H1 (cell line): ENCODE measurements at places on chromosomes 12 and 14.
A peak's percentile ranks its signal among the peaks of the same experiment; 100 is the strongest.

GRCh38 chr12:120539303-120539702, 5.1 kb downstream of the RNF10 start:
- DNase-seq = no peak

DNA sequence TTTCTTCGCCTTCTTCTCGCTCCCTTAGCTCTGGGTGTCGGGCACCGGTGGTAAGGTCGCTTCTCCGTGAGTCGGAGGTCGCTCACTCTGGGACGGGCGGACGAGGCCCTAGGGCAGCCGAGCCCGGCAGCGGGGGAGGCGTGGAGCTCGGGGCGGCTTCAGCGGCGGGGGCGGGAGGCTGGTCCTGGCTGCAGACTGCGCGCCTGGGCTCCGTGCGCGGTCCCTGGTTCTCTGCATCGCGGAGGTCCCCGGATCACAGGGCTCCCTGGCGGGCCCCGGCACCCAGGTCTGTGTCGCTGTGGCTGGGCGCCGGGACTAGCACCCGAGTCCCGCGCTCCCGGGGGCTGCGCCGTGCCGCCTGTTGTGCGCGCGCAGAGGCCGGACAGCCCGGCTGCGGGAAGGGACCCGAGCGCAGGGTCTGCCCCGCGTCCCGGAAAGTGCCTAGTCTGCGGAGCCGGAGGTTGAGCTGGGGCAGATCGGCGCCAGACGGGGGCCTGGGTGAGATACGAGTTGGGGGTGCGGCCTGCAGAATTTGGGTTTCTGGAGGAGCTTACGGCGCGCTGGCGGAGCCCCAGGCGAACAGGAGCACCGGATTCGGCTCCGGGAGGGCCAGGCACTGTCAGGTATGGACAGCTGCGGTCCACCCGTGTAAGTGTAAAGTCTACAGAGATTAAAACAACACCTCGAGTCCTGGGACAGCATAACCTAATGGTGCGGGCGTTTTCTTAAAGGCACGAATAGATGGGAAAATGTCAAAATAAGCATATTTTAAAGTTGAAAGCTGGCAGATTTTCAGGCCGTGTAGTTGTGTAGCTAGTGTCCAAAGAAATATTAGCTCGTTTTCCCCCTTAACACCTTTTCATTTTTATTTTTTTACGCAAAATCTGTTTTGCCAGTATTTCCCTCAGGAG, 713 bp downstream of the FRMD6 start:
- no peak for DNase-seq

- DNase-seq = no peak
Measured at GRCh38 chr14:64817631-64818030, 62.1 kb downstream of the SPTB start.

DNA sequence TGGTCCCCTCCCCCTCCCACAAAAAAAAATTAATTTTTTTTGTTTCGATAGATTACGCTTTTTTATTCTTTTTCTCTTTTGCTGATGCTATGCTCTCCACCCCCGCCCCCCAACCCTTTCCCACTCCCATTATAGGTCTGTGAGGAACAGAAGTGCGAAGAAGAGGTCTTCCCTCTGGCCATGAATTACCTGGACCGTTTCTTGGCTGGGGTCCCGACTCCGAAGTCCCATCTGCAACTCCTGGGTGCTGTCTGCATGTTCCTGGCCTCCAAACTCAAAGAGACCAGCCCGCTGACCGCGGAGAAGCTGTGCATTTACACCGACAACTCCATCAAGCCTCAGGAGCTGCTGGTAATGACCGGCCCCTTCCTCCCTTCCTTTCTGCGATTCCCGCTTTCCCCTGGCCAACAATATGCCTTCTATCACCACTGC, 2.3 kb downstream of the CCND2 start:
- DNase-seq = peak; percentile 50

DNA sequence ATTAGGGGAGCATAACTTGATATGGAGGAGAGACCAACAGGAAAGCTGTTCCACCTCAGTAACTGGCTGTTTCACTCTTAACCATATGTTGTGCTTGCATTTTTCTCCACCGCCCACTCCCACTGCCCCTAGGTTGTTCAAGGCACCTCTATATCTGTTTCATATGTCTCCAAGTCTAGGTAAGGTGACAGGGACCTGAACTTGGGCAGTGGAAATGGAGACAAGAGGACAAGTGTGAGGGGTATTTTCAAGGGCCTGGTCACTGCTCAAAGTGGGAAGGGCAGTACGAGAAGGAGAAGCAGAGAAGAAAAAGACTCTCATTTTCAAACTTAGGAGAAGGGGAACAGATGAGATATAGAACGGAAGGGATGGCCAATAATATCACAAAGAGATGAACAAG, 3.1 kb downstream of the SLC38A1 start:
- DNase-seq = no peak

DNA sequence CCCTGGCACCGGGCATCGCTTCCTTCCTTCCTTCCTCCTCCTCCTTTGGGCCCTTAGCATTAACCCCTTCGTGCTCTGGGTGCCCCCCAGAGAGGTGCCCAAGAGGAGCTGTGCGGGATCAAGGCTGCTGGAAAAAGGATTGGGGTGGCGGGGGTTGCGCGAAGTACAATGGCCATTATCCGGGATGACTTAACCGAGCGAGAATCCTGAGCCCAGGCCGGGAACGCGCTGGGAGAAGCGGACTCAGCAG, 2.8 kb downstream of the DHH start:
- no peak for DNase-seq

DNA sequence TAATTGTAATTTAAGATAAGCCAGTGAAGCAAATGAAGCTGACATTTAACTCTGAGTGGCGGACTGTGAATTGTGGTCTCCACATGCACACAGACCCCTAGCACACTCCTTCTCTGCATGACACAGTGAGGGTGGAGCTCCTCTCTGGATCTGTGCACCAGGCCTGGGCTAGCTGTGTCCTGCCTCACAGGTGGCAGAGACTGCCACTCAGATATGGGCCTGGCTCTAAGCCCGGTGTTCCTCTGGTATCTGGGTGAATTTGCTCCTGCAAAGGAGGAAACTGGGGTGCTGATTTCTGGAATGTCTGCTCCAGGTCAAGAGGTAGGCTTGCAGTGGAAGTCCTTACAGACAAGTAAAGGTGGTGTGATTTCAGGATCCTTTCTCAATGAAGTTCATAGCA, 282.4 kb downstream of the FOXN3 start:
- no peak for DNase-seq

- DNase-seq = no peak
Measured at GRCh38 chr14:59755409-59756135, 115.0 kb downstream of the RTN1 start.

DNA sequence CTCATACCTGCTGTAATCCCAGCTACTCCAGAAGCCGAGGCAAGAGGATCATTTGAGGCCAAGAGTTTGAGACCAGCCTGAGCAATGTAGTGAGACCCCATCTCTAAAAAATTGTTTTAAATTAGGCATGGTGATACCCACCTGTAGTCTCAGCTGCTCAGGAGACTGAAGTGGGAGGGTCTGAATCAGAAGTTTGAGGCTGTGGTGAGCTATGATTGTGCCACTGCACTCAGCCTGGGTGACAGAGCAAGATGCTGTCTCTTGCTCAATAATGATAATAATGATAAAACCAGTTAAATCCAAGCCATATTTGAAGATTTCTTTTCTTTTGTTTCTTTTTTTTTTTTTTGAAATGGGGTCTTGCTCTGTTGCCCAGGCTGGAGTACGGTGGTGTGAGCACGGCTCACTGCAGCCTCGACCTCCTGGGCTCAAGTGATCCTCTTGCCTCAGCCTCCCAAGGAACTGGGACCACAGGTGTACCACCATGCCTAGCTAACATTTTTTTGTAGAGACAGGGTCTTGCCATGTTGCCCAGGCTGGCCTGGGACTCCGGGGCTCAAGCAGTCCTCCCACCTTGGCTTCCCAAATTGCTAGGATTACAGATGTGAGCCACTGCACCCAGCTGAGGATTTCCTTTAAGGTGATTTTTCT, 12.8 kb downstream of the PSMA6 start:
- DNase-seq = no peak

GRCh38 chr12:83515306-83516026, 828.8 kb downstream of the TMTC2 start:
- DNase-seq = no peak

DNA sequence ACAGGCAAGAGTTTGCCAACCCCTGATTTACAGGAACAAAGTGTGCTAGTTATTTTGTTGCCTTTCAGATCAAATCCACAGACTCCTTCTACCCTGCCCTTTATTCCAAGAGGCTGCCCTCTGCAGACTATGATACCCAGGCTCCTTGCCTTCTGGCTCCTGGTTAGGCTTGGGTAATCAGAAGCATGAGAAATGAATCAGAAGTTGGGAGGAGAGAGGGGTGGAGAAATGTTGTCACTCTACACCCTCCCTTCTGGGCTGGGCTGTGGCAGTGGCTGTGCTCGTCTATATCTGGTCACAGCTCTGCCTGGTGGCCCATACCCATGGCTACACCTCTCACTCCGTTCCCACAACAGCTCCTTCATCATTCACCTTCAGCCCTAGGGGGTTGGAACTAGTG, 204.6 kb upstream of the PLXNC1 start:
- no peak for DNase-seq

GRCh38 chr14:99707420-99707819, 23.3 kb downstream of the CYP46A1 start:
- no peak for DNase-seq

GRCh38 chr12:116609319-116610114, 50.3 kb downstream of the MAP1LC3B2 start:
- DNase-seq = no peak

DNA sequence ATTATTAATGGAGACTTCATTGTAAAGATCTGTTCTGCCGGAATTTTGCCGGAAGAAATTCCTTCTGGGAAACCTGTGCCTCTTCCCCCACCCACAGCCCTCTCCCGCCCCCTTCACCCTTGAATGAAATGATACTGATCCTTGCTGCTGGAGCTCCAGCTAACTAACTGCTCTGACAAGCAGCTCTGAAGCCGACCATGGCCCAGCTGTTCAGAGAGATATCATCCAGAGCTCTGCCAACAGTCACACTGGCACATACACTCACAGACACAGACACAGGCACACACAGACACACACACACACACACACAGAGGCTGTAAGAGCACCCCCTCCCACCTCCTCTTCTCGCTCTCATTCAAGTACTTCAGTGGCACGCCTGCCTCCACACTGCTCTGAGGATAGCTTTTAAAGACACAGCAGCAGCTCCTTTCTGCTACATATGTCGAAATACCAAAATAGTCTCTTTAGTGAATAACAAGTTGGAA, 88.6 kb downstream of the R3HDM2 start:
- peak; percentile 59 for DNase-seq

DNA sequence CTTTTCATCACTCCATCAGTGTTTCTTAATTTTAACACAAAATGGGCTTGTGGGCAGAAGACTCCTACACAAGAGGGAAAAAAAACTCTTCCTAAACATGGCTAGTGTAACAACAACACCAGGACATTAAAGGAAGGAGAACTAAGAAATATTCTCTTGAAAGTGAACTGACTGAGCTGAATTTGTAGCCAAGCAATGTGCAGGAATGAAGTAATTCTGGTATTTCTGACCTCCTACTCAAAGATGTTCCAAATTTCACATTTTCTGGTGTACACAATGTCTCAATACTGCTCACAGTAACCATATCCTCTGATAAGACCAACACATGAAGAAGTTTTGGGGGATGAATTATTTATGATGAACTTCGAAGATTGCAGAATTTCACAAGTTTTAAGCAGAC, 357.3 kb downstream of the DUSP6 start:
- DNase-seq = no peak

DNA sequence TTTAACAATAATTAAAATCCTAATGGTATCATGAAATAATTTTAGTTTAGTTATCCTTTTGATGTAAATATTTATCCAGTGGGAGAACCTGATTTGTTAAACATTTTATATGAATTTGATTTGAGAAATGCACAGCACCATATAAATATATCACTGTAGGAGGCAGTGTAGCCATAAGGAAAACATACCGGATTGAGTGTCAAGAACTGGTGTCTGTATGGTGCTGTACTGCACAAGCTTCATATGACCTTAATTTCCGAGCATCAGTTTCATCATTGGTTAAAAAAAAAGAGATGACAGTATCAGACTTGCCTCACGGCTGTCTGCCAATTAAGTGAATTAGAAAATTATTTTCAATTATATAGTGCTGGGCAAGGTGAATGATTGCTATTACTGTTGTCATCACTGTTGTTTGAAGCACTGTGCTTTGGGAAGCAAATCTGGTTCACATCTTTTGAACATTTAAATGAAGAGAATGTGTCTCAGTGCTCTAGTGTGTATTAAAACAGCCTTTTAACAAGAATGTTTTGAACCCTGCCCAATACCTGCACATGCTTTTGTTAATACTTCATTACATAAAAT, 72.1 kb downstream of the TMTC2 start:
- DNase-seq = no peak

DNA sequence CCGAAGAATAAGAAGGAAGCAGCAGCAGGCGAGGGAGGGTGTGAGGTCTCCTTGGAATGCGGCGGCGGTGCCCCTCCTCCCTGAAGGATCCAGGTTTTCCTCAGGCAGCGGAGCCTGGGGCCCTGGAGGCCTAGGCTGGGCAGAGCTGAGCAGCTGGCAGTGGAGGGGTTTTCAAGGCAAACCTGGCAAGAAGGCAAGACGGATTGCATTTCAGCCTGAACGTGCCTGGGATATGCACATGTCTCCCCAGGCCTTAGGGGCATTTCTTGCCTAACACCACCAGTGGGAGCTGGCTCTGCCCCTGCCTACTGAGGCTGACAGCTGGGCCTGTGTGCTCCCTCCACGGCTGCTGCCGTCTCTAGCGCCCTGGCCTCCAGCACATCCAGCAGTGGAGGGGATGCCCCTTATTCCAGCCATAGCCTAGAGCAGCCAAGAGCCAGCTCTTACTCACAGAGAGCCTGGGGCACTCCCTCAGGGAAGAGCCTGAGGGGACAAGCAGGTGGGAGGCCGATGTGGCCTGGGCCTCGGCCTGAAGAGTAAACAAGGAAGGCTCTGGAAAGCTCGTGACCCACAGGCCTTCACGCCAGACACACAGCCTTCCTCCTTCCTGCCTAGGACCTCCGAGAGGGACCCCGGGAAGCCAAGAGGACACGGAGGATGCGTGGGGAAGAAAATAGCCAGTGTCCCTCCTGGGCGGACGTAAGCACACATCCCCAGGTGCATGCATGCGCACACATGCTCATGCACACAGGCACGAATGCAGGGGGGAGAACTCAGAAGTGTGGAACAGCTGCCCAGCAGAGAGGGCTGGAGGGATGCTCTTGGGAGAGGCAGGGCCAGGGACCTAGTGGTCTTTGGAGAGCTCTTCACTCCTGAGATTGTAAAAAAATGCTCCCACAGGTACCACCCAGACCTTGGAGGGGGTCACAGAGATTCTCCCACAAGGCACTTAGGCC, 23.0 kb upstream of the EIF2B2 start:
- DNase-seq = no peak

DNA sequence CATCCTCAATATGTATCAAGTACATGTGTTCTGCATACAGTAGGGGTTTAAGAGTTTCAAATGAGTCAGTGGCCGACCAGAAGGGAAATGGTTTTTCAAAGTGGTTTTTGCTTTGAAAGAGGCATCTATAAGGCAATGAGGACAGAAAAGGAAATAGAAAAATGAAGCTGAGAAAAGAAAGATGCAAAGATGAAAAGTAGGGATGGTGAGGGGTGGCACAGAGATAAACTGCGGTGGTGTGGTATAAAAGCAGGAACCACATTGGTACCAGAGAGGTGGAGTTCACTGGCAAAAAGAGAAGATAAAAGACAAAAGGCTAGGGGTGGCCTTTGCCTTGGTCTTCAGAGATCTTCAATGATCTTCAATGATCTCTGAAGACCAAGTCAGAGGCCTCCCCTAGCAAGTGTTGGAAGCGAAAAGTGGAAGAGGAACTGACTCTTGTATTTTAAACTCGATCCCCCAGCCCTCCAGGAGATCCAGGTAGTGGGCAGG, 144.0 kb upstream of the KRR1 start:
- DNase-seq = no peak

- no peak for DNase-seq
Measured at GRCh38 chr12:63294327-63294632, 143.3 kb upstream of the AVPR1A start.

- no peak for DNase-seq
Measured at GRCh38 chr12:89593233-89593632, 67.4 kb upstream of the POC1B start.
